ENCODE measurements at places on chromosomes 6 and 20.

GRCh38 chr20:24580855-24581254, 111.4 kb downstream of the SYNDIG1 start:
- no peak for DNase-seq

DNA sequence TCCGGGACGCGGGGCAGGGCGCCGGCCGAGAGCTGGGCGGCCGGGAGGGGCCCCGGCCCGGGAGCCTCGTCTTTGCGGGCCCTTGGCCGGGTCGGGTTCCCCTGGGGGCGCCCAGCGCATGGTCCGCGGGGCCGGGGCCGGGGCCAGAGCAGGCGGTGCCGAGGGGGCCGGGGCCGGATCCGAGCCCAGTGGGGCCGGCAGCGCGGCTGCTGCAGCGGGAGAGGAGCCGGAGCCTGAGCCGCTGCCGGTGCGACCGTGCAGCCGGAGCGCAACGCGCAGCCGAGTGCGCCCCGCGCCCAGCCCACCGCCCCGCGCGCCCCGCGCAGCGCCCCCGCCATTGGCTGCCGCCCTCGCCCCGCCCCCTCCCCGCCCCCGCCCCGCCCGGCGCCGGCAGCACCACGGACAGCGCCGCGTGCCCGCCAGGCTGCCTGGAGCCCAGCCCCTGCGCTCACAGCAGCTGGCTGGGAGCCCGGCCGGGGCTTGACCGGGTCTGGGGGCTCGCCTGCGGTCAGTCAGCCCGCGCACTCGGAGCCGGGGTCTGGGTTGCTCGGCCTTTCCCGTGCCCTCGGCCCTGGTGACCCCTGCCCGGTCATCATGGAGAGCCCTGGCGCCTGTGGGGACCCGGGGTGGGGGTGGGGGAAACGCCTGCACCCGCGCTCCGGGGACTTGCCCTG, at the start of gene HRH3:
TSS of gene HRH3 (minus strand) at position 287 of the 674 bp plus-strand sequence. CDS start 308 bp downstream, outside the sequence.
- peak; percentile 32 for DNase-seq

DNA sequence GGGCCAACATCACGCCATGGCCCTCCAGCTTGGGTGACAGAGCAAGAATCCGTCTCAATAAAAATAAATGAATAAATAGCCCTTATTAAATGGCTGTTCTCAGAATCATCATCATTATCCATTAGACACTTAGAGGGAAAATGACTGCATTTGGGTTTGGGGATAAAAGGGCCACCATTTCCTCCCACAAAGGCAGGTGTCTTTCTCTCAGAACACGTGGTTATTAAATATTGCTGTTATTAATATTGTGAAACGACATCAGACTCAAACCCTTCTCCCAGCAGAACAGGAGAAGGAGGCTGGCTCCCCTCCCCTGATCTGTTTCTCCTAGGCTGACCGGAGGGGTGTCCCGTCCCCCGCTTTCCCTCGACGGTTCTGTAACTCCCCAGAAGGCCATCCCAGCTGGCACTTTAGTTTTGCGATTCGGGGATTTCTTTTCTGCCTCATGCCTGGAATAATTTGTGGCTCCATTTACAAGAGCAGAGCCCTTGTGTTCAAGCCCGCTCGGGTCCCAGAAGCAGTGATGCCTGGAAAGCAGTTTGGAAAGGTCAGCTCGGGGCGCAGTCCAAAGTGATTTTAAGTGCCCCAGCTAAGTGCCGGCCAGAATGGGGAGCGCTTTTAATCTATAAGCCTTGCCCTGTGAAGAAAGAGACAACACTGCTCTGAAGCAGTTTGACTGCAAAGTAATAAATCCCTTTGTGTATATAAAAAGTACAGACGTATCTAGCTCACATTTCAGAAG, 41.9 kb downstream of the EYA2 start:
- no peak for DNase-seq

DNA sequence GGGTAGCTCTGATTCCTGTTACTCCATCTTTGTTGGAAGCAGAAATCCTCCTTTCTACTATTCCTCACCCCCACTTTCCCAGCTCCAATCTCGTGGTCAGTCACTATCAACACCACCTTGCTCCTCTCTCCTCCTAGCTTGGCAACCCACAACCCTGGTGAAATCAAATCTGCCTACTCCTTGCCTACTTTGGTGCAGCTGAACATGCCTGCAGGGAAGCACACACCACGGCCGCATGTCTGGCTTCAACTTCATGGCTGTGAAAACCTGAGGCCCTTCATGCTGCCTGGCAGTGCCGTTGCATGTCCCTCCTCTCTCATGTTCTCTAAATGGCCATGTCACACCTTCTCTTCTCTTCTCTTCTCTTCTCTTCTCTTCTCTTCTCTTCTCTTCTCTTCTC, 112.4 kb upstream of the FOXA2 start:
- no peak for DNase-seq

DNA sequence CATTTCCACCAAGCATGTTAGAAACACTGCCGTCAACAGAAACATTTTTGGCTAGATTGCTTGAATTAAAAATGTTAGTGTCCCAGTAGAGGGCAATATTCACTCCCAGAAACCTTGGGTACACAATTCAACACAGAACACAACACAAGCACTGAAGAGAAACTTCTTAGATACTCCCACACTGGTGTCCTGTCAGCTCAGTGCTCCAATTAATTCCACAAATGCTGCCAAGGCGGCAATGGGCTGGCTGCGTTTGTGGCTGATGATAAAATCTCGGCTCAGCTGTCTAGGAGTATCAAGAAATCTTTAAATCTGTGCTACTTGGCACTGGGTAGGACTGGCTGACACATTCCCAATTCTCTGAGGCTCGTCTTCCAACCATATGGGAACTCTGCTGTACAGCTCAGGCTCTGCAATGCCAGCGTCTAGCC, 39.3 kb downstream of the BEND3 start:
- DNase-seq, result no peak

GRCh38 chr20:45283551-45284057, 23.0 kb upstream of the RBPJL start:
- DNase-seq, result no peak

- no peak for DNase-seq
Observed at GRCh38 chr20:11431621-11432020, 486.1 kb upstream of the BTBD3 start.

DNA sequence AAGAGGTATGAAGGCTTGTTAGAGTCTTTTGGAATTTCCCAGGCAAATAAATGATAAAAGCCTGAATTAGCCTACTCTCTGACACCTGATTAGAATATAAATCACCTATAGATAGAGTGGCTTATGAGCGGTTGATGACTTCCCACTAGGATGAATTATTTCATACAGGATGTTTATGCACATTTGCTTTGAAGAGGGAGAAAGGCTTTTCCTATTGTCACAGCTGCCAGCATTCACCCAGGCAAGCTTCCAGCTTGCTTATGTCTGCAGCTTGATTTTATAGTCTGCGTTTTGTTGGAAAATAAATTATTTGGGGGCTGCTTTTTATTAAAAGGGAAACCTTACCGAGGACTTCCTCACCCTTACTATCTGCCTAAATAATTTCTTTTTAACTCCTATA, 51.3 kb upstream of the EIF2S2 start:
- DNase-seq, result no peak

GRCh38 chr20:33211817-33212424, 5.2 kb upstream of the BPIFA3 start:
- peak; percentile 17 for DNase-seq
